ENCODE measurements at places on chromosomes 13 and 19. TPM values are rescaled to one million over a fixed set of nuclear protein-coding genes. Genes with fewer than 3 reads are reported as not detected.

Gene SRRM5
- total RNA-seq, result 0.37 TPM

Gene LIPE
- total RNA-seq, result 4.0 TPM

Gene SYNE4
- total RNA-seq, result not detected

Gene PEAK3
- not detected for total RNA-seq

Gene FBXO27
- 2.2 TPM for total RNA-seq
